Muscle of leg (tissue), 16 donors: ENCODE measurements at places on chromosomes 1 and 21. TPM values are rescaled to one million over a fixed set of nuclear protein-coding genes. Genes with fewer than 3 reads are reported as not detected.
A peak's percentile ranks its signal among the peaks of the same experiment; 100 is the strongest.

- peak; percentile 49 for DNase-seq
Observed at GRCh38 chr1:15362737-15363128, 47.0 kb upstream of the EFHD2 start.

DNA sequence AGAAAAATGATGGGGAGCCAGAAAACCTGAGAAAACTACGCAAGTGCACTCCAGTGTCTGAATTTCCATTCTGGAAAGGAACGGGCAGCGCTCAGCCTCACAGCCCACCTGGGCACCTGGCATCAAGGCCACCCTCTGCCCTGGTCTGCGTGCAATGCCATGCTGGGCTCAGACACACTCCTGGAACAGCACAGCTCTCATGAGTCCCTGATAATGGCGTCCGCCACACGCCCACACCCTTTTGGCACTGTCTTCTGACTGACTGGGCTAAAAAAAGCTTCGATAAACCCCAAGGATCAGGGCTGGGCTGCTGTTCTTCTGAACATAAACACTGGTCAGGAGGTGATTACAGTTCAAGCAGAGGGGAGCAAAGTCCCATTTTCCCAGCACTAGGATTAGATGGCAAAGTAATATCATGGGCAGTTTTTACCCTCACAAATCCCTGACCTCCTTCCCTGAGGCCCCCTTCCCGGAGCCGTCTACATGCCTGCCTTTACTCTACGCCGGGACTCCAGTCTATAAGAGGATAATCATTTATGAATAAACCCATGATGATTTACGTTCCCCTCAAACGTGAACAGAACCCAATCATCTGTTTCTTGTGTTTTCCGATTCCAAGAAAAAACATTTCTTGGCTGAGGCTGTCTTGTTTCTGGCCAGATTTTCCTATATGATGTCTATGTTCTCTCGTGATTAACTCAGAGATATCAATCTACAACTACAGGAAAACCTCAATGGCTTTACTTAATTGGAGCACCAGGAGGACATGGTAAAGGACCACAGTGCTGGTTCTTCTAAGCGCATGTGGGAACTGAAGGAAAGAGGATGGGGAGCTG is 22.6 kb downstream of the RCAN1 start:
- DNase-seq, result peak; percentile 74

DNA sequence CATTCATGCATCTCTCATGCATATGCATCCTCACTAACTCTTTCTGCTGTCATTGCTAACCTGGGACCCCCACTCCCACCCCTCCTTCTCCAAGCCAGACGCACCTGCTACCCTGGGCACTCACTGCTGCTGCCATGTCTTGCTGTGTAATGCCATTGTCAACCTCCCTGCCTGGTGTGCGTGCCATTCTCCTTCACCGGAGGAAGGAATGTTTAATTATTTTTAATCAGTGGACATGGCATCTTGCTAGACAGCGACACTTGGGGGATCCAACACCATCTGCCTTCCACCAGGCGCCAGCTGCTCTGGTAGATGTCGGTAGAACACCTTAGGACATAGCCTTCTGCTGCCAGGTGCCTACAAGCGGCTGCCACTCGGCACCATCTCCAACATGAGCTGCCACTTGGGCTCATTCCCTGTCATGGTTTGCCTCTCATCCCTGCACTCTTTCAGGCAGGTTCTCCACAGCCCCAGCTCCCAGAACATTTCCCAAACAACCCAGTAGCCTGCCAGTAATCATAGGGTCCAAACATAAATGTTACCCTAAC is 306.9 kb downstream of the TTLL7 start:
- DNase-seq, result no peak

DNA sequence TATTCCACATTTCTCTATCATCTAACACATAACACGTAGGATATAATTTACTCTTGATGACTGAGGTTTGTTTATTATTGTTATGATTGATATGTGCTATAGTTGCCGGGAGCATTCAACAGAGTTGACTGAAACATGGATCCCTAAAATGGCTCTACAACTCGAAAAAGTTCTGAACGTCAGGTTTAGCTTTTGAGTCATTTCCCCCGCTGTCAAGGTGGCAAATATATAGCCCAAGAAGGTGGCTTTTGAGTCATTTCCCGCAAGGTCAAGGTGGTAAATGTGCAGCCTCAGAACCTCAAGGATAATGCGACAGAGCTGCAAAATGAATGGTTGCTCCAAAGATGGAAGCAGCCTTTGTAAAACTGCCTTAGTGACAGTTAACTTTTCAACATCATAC is 104.0 kb downstream of the NIBAN1 start:
- no peak for DNase-seq

DNA sequence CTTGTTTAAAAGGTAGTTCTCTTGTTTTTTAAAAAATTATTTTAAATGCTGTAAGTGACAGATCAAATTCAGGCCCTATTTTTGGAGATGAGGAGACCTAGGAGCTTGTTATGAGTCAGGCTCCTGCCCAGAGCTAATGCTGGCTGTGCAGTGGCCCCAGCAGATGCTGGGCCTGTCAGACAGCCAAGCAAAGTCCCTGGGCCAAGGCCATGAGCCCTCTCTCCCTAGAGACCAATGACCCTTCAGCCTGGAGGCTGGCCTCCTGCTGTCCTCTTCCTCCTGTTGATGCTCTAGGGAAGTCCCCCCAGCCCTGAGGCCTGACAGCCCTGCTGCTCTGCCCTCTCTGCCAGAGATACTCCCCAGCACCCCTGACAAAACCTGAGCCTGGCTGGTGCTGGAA is 128.1 kb upstream of the CTTNBP2NL start:
- peak; percentile 26 for DNase-seq

DNA sequence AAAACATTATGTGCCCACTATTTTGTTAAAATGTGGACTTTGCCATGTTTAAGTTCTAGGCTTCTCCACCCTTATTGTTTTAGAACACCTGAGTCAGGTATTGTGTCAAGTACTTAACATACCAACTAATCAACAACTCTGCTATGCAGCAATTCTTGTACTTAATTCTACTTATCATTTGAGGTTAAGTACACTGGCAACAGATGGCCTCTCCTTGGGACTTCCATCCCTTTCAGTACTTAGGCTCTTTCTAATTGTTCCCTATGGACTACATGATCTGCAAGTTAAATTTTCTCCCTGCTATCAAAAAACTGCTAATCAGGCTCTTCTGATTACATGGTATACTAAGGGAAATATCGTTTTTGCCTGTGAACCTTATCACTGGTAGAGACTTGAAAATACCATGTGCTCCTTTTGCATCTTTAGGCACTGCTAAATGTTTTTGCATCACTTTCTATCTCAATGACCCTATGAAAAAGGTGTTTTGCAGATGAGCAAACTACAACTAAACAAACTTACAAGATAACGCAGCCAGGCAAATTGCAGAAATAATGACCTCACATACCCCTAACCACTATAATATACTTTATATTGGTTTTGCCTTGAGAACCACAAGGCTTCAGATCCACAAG is 18.9 kb downstream of the SFPQ start:
- no peak for DNase-seq

Gene CFHR5
- polyA plus RNA-seq, result not detected

DNA sequence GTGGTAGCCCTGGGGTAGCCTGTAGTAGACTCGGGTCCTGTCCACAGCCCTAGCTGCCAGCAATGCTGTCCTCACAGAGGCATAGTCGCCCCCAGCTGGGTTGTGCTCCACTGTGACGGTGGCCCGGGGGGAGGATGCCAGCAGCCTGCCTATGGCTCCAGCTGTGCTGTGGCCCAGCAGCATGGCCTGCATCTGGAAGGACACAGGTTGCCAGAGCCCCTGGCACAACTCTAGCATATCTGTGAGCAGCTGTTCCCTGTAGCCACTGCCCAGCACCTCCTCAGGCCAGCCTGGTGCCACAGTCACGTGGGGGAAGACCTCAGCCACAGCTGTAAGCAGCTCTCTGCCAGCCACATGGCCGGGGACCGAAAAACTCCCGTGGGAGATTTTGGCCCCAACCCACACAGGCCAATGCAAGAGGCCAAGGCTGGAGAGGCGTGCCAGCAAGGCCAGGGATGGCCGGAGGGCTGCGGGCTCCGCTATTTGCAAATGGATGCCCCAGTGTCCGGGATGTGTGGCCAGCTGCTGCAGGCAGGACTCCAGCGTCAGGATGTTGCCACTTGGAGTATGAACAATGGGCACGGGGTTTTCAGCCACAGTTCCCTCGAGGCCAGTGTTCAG is 13.9 kb downstream of the FAM151A start:
- DNase-seq, result peak; percentile 79

GRCh38 chr1:69998847-69999246 is 206.5 kb downstream of the LRRC40 start:
- DNase-seq, result no peak

Gene GPR61
- 1.8 TPM for polyA plus RNA-seq

Gene SYT6
- 1.4 TPM for polyA plus RNA-seq

Gene LYPD8
- polyA plus RNA-seq, result not detected

Gene SPSB1
- 11.2 TPM for polyA plus RNA-seq

GRCh38 chr1:200033511-200034261 is 6.2 kb downstream of the NR5A2 start:
- DNase-seq, result no peak

Gene ACAP3
- polyA plus RNA-seq, result 39.3 TPM

DNA sequence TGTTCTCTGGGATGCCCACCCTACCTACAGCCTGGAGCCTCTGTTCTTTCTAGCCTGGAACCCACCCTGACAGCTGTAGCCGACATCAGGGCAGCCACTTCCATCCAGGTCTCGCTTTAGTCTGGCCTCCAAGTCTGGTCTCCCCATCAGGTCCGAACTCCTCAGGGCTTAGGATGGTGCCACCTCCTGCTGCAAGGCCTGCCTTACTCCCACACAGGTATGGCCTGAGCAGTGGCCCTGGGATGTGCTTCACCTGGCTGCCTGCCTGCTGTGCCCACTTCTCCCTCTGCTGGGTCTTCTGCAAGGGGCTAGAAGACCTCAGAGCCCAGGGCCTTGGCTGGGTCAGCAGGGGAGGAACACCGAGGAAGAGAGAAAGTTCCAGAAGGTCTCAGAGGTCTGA is 35.7 kb upstream of the MAGOH start:
- DNase-seq, result no peak

DNA sequence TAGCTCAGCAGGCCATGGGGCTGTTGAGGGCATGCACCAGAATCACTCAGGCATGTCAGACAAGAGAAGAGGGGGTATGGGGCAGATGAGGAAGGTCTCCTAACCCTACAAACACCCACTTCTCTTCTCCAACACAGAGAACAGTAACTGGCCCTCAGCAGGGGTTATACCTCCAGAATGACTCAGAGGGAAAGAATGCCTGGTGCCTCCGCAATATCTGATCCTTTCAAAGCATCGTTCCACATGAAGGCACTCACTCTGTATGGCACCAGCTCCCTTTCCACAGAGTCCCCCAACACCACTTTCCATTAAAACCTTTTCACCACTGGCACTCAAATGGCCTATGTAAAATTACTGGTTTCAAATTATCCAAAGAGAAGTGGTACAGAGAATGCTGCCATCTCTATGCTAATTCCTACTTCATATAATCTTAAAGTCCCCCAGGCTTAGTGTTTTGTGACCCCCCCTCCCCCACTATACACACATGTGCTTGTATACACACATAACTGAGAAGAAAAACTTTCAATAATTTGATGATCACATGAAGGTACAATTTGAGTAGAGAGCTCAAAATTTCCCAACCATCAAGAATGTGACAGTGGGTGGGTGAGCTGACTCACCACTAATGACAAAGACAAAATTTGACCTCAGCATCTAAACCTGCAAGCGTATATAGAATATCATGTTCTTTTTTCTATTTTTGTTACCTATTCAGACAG is 91.5 kb downstream of the SIPA1L2 start:
- no peak for DNase-seq

GRCh38 chr1:206493279-206493678 is 14.1 kb upstream of the RASSF5 start:
- no peak for DNase-seq

- no peak for DNase-seq
Observed at GRCh38 chr1:243587823-243588560, 262.1 kb downstream of the AKT3 start.

DNA sequence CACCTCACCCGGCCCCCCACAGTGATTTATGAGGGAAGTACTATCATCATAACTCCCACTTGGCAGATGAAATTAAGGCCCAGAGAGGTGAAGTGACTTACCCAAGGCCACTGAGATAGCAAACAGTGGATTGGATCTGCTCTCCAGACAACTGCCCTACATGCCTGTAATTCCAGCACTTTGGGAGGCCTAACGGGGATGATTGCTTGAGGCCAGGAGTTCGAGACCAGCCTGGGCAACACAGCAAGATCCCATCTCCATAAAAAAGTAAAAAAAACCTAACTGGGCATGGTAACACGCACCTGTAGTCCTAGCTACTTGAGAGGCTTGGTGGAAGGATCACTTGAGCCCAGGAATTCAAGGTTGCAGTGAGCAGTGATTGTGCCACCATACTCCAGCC is 14.2 kb upstream of the RNF19B start:
- DNase-seq, result no peak

GRCh38 chr21:15370462-15370975 is 305.7 kb upstream of the NRIP1 start:
- no peak for DNase-seq

DNA sequence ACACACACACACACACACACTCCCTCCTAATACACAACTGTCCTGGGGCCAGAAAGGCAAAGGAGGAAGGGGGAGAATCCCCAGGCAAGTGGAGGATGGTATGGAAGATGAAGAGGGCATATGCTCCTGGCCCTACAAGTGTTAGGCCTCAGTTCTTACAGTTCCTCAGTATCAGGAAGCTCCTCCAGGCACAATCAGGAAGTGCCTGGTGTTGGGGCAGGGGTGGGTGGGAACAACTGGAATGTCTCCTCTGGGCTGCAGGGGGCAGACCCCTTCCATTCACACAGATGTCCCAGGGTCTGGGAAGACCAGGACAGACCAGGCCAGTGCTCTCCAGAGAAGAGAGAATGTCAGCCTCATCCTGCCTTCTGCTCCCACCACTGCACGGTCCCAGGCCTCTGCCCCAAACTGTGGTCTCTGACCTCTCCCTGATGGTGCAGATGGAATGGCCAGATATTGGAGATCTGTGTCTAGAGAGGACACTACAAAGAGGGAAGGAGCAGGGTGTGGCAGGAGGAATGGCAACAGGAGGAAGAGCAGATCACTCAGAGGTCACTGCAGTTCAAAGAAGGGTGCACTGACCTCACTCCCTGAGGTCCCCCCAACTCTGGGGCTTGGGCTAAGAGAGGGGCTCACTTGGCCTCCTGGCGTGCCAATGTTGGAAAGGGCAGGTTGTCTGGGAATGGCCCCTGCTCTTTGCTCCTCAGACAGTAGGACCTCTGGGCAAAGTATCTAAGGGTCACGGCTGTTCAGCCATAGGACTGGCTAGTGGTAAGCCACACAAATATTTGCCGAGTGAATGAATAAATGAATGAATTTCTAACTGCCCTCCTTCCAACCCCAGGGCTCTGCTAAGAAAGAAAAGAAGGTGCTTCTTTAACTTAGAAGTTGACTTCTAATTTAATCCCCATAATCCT is 2.5 kb upstream of the DENND2D start:
- DNase-seq, result no peak

Gene KIAA0040
- 9.9 TPM for polyA plus RNA-seq

GRCh38 chr1:26516987-26517765 is 12.4 kb upstream of the RPS6KA1 start:
- DNase-seq, result no peak

DNA sequence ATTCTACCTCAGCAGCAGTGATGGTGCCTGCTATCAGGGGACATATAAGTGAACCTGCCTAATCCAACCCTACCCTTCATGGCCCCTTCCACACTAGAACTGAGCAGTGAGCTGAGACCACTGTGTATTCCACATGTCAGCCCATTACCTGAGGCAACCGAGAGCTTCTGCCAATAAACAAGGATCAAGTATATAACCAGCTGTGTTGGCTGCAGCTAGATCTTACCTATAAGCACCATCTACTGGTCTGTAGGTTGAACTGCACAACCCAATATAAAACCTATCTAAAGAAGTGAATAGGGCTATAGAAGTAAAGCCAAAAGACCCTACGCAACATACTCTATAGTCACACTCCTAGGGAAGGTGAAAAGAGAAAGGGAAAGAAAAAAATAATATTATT is 376.9 kb downstream of the HHIPL2 start:
- DNase-seq, result peak; percentile 42
